ENCODE measurements at places on chromosomes 1 and 21.

GRCh38 chr1:25782608-25783201 lies 17.3 kb upstream of the SELENON start:
- DNase-seq = no peak

- DNase-seq = no peak
Observed at GRCh38 chr1:209590405-209590804, 6.9 kb downstream of the CAMK1G start.

- DNase-seq = no peak
Observed at GRCh38 chr1:146049436-146049835, 27.9 kb upstream of the HJV start.

DNA sequence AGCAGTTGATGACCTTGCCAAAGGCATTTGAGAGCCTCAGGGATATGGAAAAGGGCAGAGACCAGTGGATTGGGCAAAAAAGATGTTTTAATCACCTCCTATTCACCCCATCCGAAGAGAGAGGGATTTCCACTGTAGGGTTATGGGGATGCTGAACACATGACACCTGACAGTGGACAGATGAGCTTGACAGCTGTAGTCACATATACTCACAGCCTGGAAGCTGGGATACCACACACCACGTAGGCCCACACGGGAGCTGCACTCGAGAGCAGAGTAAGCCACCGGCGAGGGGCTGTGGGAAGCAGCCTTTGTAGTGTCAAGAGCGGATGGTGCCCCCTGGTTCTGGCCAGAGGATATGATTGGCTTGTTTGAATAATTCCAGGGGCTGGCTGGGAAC lies 20.0 kb downstream of the ZBTB40 start:
- DNase-seq = no peak

All from activated naive CD8-positive, alpha-beta T cell treated with anti-CD3 and anti-CD28 coated beads, Interleukin-2, amount 10 ng/mL, durations not matched to agents 7 days and 5 days (primary cell).